ENCODE measurements at places on chromosomes 1 and 21. TPM values are rescaled to one million over a fixed set of nuclear protein-coding genes. Genes with fewer than 3 reads are reported as not detected.

HNRNPU gene
- 734 TPM for total RNA-seq

EVI5 gene
- total RNA-seq: 63.1 TPM

CD1B gene
- total RNA-seq: not detected

ANKRD65 gene
- total RNA-seq: 8.1 TPM

MEF2D gene
- 27.3 TPM for total RNA-seq

NES gene
- 87.1 TPM for total RNA-seq

VCAM1 gene
- 17.2 TPM for total RNA-seq

RNU1-3 gene
- under 0.01 TPM for total RNA-seq

OR2T5 gene
- not detected for total RNA-seq

ZNF672 gene
- total RNA-seq: 30.7 TPM

FBXO28 gene
- total RNA-seq: 48.5 TPM

ZNF691 gene
- 17.4 TPM for total RNA-seq

GRHL3 gene
- 0.55 TPM for total RNA-seq

HSD3B2 gene
- total RNA-seq: not detected

CCDC17 gene
- 0.93 TPM for total RNA-seq

KCNE2 gene
- total RNA-seq: not detected

DPT gene
- 54.1 TPM for total RNA-seq

PCP4L1 gene
- total RNA-seq: 31.3 TPM

TRIM67 gene
- 31.0 TPM for total RNA-seq

RNU11 gene
- total RNA-seq: not detected

DIO1 gene
- not detected for total RNA-seq

UBE2U gene
- 0.33 TPM for total RNA-seq

C1orf226 gene
- total RNA-seq: 12.4 TPM

SSBP3 gene
- total RNA-seq: 43.4 TPM

GUCA2B gene
- total RNA-seq: not detected

GBP6 gene
- 0.38 TPM for total RNA-seq

RAD54L gene
- 2.1 TPM for total RNA-seq

C1orf74 gene
- total RNA-seq: 2.6 TPM

CCDC190 gene
- total RNA-seq: 0.66 TPM

CELSR2 gene
- 35.2 TPM for total RNA-seq

SAMD11 gene
- 102 TPM for total RNA-seq

RNU1-2 gene
- under 0.01 TPM for total RNA-seq

ATP6V1G3 gene
- not detected for total RNA-seq

NHLH1 gene
- 2.7 TPM for total RNA-seq

MYOC gene
- total RNA-seq: 1.8 TPM

FCGR2B gene
- total RNA-seq: 1.9 TPM

PDC gene
- total RNA-seq: 285 TPM

All from camera-type eye (tissue), 1 donor.